T-helper 2 cell (primary cell): ENCODE measurements at places on chromosomes 5 and 9.

GRCh38 chr9:72932619-72933018 is 20.2 kb downstream of the ALDH1A1 start:
- no peak for DNase-seq

- DNase-seq, result no peak
These were observed 13.8 kb downstream of the TMEM267 start for GRCh38 chr5:43469671-43470391.

DNA sequence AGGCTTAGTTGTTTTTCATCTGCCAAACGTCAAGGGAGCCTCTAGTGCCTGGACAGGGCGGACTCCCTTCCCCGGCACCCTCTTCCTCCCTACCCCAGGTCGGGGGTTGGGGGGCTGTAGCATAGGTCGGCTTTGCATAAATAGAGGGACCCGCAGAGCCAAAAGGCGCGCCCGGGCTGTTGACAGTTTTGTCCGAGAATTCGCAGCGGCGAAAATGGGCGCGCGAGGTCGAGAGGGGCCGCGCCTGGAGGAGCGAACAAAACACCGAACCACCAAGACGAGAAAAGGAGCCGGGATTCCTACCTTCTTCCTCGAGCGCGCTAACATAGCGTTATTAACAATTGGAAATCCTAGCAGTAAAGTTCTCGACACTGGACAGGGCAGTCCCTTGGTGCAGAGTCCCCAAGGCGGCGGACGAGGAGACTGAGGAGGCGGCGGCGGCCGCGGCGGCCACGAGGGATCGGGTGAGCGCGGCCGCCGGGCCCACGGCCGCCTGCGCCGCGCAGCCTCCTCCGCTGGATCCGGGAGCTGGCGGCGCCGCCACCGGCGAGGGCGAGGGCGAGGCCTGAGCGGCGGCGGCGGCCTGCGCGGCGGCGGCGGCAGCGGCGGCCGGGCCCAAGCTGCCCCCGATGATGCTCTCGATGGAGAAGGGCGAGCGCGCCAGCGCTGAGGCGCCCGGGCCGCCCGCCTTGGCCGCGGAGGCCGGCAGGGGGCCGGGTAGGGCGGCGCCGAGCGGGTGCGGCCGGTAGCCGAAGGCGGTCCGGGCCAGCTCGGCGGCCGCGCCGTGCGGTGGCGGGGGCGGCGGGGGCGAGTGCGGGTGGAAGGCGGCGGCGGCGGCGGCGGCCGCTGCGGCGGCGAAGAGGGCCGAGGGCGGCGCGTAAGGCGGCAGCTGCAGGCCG is 1.7 kb downstream of the FOXD1 start:
- no peak for DNase-seq

GRCh38 chr5:178630475-178630930 is 3.7 kb upstream of the CLK4 start:
- no peak for DNase-seq

DNA sequence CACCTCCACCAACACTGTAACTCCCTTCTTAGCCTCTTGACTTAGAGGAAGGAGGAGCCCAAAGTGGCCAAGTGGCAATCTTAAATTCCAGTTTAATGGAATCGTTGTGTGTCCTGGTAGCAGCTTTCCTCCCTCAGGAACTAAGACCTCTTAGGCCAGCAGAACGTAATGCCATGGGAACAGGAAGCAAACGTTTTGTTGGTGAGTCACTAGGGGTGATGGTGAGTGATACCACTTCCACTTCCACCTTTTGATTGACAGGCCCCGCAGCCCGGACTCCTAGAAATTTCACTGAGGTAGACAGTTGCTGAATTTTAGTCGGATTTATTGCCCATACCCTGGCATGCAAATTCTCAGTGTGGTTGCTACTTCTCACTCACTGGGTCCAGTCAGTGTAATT is 94.2 kb upstream of the FBN2 start:
- no peak for DNase-seq

GRCh38 chr5:125484742-125485641 is 738.6 kb upstream of the ZNF608 start:
- no peak for DNase-seq

GRCh38 chr9:36074055-36074454 is 37.3 kb downstream of the RECK start:
- DNase-seq, result no peak

DNA sequence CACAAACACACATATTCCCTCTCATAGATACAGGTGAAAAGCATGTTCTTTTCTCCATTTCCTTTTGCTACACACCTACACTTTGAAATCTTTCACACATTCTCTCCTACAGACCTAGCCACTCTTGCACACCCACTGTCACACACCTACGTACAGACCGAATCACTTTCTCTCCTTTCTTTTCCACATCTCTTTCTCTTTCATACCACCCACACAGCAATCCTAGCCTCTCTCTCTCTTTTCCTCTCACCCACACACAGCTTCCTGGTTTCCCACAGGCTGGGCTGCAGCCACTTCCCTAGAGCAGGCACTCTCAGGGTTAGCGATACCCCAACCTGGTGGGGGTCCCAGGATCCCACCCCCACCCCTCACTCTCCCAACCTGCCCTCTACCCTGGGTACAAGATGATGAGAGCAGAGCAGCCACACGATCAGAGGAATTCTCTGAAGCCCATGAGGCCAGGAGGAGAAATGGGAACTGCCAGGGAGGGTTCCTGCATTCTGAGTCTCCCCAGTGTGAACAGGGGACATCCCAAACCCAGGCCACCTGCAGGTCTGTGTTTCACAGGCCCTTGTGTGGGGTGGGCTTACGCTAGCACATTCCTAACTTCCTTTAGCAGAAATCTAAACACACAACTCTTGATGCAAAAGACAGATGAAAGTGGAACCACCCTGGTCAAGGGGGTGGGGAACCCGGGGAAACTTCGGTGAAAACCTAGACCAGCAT is 17.1 kb upstream of the SYNPO start:
- no peak for DNase-seq

- no peak for DNase-seq
These were observed 82.3 kb downstream of the ANXA1 start for GRCh38 chr9:73234008-73234360.

DNA sequence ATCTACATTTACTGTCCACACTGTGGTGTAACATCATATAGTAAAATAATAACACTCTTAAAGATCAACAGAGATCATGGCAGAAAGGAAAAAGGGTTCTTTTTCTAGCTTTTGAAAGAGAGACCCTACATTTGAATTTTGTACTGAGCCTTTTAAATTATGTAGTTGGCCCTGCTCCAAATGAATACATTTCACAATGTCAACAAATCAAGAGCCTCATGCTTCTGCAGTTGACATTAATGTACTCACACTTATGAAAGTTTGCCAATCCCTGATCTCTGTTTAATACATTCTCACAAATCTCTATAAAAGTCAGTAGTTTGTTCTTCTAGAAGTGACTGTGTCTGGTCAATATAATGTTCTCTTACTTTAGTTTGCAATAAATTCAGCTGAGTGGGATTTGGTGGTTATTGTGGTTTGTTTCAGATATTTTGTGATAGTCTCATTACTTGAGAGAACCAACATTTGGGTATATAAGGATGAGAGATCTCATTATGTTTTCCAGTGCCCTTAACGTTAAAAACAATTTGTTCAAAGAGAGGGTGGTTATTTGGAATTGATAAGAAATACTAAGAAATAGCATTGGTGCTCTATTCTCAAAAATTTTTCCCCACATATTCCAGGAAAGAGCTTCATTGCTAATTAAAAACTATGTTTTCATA is 277.8 kb upstream of the FTMT start:
- DNase-seq, result no peak

- no peak for DNase-seq
These were observed 573.7 kb upstream of the DAB2 start for GRCh38 chr5:39998518-39998917.

- no peak for DNase-seq
These were observed 25.6 kb upstream of the RNF180 start for GRCh38 chr5:64140018-64140417.

GRCh38 chr5:169923988-169924387 is 56.3 kb downstream of the INSYN2B start:
- no peak for DNase-seq

DNA sequence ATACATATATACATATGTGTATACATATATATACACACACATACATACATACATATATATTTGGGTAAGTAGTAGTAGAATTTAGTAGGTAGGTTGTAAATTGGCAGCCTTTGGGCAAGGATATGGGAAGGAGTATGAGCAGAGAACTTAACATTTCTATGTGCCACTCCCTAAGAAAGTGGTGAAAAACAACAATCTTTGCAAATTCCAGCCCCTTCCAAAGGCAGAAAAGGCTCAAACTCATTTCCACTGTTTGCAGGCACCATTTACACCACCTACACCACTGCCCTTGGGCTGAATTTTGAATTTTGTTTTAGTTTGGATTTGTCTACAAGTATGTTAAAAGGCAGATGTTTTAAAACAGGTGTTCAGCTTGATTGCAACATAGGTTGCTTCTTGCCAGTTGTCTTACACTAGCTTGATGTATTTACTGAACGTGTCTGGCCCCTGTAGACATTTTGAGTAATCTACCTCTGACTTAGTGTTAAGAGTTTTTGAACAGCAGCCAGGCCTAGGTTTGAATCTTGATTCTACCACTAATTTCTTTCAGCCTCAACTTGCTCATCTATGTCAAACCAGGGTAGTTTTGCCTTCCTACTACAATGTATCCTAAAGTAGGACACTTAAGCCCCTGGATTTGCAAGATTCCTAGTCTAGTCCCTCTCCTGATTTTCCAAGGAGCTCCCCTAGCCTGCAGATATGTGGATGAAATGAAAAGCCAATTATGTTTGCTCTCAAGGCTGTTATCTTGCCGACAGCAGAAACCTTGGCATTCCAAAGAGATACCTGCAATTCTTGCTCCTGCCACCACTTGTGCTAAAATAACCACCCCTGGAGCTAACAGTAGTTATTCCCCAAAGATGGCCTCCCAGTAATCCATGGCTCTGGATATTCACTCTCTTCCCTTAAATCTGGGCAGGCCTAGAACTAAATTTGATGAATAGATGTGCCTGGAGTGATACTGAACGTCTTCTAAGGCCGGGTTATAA is 156.2 kb upstream of the SLC44A1 start:
- no peak for DNase-seq

DNA sequence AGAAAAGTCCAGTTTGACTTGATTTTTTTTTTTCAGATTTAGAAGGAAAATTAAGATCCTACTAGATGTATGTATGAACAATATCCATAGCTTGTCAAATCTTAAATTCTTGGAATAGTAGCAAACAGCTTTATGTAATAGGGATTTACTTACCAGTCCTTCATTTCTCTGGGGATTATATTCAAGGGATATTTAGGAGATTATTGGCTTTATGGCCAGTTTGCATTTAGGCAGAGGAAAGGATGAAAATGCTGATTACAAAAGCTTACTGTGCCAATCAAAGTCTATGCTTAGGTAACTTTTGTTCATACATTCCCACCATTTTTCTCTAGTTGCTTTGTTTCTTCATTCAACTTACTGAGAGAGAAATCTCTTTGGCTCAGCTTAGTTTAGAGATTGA is 47.9 kb downstream of the MAST4 start:
- no peak for DNase-seq

- peak; percentile 9 for DNase-seq
These were observed 31.7 kb upstream of the KCNMB1 start for GRCh38 chr5:170420806-170421412.

DNA sequence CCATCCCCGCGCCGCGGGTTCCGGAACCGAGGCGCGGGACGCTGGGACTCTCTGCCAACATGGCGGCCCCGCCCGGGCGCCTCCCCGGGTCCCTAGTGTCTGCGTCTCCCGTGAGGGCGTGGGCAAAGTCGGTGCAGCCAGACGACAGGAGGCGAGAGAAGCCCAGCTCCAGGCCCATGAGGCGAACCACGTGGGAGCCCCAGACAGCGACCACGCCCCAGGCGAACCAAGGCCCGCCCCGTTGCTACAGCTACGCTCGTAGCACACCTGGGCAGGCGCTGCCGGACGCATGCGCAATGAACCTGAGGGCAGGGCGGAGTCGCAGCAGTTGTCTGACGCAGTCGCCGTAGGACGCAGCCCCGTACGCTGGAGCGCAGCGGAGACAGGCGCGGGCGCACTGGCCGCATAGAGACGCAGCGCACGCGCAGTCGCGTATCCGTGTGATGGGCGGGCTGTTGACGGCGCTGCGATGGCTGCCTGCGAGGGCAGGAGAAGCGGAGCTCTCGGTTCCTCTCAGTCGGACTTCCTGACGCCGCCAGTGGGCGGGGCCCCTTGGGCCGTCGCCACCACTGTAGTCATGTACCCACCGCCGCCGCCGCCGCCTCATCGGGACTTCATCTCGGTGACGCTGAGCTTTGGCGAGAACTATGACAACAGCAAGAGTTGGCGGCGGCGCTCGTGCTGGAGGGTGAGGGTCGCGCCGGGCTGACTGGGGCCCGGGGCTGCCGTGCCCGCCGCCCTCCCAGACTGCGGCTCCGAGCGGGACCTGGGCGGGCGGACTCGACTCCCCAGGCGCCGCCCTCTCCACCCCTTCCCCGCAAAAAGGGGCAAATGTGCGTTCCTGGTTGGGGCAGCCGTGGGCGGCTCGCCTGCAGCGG is at the start of gene MAN1B1:
TSS of gene MAN1B1 (plus strand) at position 455 of the 878 bp plus-strand sequence. CDS start at position 470, 15 bp downstream.
- DNase-seq, result peak; percentile 100

GRCh38 chr9:99947395-99947794 is 40.9 kb downstream of the STX17 start:
- no peak for DNase-seq

DNA sequence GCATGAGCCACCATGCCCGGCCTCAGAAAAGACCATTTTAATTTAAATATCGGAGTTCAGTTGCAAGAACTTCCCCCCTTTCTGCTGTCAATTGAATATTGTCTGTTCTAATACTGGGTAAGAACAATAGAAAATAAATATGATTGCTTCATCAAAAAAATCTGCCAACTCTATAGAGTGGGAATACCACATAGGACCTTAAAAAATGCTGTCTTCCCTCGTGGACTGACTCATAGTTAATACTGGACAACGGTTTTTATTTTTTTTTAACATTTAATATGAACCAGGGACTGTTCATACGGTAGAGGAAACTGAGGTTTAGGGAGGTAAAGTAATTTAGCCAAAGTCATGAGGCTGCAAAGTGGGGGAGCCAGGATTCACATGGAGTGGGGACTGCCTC is 9.7 kb downstream of the ZNF462 start:
- DNase-seq, result no peak

- no peak for DNase-seq
These were observed 16.5 kb downstream of the PTGES start for GRCh38 chr9:129736334-129736733.

- no peak for DNase-seq
These were observed 112.3 kb upstream of the WWC1 start for GRCh38 chr5:168179192-168179593.

DNA sequence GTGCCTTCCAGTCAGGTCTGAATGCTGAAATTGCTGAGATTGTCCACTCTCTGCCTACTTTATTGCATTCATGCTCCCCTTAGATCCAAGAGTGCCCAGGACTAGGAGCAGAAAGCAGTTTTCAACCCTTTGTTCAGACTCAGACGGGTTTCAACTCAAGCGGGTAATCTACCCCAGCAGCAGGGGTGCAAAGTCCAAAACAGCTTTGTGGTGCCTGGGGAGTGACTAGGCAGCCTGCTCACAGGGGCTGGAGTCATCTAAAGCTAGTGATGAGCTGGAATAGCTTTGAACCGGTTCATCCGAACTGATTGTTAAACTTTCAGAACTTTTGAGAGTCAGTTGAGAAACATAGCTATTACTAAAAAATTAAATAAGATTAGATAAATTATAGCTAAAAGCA is 71.0 kb upstream of the IQGAP2 start:
- DNase-seq, result no peak

- DNase-seq, result no peak
These were observed 37.4 kb downstream of the KIF2A start for GRCh38 chr5:62343428-62343827.
